HTR-8/SVneo (cell line): ENCODE measurements at places on chromosomes 2 and 18.
A peak's percentile ranks its signal among the peaks of the same experiment; 100 is the strongest.

GRCh38 chr18:35122586-35123224, 81.5 kb downstream of the MAPRE2 start:
- no peak for DNase-seq

DNA sequence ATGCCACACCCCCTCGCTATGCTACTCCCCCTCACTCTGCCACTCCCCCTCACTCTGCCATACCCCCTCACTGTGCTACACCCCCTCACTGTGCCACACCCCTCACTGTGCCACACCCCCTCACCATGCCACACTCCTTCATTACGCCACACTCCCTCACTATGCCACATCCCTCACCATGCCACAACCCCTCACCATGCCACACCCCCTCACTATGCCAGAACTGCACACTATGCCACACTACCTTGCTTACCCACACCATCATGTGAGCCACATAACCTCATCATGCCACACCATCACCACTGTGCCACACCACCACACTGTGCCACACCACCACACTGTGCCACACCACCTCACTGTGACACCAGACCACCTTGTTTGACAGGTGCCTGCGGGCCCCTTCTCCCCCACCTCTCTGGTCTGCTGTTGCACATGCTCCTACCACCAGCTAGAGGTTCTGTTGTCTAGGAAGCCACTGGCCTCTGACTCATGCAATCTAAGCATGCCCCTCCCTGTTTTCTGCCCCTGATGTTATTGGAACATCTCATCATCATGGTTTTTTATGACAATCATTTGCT, 22.0 kb downstream of the MARCHF4 start:
- peak; percentile 48 for DNase-seq

GRCh38 chr18:80200171-80200931, 47.0 kb downstream of the PARD6G start:
- DNase-seq: no peak

DNA sequence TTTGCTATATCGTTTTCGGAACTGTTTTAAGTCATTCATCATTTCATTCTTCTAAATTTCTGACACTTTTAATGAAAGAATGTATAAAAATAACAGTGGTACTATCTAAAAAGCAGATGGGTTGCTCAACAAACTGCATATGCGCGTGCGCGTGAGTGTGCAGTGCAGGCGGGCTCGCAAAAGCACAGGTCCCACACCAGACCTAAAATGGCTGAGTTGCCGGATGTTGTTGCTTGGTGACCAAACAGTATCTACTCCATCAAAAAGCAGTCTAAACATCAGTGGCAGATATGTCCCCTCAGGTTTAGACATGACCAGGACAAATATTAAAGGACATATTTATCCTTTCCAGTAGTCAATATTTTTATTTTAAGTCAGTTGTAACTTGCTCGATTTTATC, 5.1 kb downstream of the NOL4 start:
- no peak for DNase-seq

DNA sequence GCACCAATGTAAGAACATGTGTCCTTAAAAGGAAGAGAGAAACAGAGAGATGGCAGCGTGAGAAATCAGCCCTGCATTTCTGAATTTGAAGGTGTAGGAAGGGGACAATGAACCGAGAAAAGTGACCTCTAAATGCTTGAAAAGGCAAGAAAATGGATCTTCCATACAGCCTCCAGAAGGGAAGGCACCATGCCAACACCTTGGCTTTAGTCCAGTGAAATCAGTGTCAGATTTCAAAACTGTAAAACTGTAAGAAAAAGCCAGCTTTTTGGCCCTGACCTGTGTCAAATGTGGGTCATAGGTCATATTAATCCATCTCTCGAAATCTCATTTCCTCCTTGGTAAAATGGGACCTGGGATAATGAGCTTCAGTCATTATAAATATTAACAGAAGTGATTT, 762.3 kb downstream of the DCDC2C start:
- DNase-seq: no peak

- no peak for DNase-seq
These were observed 307.1 kb downstream of the OSR1 start for GRCh38 chr2:19051203-19051831.

DNA sequence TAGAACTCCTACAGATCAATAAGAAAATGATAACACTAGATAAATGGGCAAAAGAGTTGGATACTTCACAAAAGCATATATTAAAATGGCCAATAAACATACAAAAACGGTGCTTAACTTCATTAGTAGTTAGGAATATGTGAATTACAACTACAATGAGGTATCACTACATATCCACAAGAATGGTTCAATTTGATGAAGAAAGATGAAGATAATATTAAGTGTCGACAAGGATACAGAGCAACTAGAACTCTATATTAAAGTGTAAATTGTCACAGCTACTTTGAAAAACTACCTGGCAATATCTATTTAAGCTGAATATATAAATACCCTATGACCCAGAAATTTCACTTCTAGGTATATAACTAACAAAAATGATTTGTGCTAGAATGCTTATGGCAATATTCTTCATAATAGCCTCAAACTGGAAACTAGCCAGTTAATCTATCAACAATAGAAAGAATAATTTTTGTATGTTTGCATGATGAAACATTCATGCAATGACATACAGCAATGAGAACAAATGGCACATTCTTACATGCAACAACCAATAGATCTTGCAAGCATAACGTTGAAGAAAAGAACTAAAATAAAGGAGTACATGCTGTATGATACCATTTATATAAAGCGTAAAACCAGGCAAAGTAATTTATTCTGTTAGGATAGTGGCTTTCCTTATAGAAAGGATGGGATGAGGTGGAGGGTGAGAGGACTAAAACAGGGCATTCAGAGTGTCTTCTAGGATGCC, 290.2 kb upstream of the SESTD1 start:
- no peak for DNase-seq

DNA sequence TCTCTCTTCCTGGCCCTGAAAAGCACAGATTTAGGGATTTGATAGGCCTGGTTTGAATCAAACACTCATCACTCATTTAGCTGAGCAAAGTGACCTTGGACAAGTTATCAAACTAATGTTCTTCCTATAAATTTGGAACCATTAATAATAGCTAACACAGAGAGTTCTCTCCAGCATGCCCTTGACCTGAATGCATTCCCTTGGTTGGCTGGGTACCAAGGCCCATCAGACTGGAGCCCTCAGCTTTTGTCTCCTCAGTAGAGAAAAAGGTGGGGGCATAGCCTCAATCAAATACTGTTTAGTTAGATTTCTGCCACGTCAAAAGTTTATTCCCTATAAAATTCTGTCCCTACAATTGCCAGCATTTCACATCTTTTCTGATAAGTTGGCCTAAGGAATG, 13.8 kb upstream of the MRPL19 start:
- DNase-seq: no peak

- peak; percentile 63 for DNase-seq
These were observed 19.4 kb upstream of the PAX3 start for GRCh38 chr2:222318026-222318711.

DNA sequence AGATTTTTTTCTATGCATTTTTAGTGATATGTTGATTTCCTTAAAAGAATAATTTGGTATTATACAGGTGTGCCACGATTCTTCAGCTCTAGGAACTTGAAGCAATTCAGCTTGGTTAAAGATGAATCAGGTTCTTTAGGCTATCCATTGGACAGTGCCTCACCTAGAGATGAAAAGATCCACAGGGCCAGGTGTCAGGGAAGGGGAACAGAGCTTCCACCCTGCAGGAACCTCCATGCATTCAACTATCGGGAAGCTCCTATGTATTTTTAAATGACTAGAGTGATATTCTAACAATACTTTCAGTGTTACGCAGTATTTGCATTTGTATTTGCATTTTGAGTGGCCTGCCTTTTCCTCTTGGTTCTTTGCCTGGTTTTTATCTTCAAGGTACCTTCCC, 40.2 kb downstream of the PKP4 start:
- DNase-seq: no peak

GRCh38 chr18:57959278-57959677, 84.7 kb upstream of the NEDD4L start:
- peak; percentile 29 for DNase-seq

- no peak for DNase-seq
These were observed 511.7 kb downstream of the EPHA4 start for GRCh38 chr2:221060376-221060775.

DNA sequence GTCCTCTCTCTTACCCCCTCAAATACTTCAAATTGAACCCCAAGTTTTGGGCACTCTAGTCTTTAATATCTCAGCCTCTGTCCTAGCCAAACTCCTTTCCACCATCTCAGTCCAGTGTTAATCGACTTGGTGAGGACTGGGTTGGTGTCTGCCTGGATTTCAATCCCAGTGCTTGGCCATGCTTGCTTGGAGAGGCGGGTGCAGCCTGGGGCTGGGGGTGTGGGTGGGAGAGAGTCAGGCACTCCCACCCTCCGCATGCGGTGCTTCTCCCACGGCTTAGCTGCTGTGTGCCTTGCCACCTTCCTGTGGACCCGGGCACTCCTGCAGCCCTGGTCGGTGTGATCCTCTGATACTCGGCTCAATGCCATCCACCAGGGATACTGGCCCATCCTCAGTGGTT, 220.8 kb upstream of the HDAC4 start:
- no peak for DNase-seq

DNA sequence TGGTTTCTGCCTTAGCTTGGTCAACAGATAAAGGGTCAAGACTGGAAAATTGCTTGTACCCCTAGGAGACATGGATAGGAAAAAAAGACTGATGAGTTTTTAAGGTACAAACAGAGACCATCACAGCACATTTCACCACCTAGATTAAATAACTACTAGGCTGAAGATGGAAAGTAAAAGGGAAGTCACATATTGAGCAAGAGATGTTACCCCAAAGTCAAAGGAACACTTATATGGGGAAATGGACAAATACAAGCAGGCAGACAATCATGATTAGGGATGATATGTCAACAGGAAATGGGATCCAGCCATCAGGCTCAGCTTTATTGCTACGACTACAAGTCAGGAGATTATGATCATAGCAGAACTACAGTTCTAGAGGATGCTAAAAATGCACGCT, 1643.1 kb upstream of the CELF4 start:
- DNase-seq: no peak

- DNase-seq: no peak
These were observed 149.9 kb downstream of the GFPT1 start for GRCh38 chr2:69237070-69237670.

DNA sequence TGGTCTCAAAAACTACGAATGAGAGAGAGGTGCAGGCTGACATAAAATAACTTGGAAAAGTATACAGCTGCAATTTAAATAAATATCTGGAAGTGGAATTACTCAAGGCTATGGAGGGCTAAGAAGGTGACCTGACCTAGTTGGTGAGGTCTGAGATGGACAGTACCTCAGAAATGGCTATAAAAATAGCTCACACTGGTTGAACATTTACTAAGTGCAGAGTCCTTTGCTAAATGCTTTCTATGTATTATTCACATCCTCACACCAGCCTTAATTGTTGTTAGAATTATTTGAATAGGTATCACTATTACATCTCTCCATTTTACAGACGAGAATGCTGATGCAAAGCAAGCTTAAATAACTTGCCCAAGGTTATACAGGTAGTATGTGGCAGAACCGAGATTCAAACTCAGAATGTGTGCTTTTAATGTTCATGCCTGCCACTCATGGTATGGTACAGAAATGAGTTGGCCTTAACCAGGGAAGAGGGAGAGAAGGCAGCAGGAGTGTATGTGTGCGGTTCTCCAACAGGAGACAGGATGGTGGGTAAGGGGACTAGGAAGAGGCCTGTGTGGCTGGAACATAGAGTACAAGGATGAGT, 37.4 kb downstream of the MRPL44 start:
- DNase-seq: no peak

- DNase-seq: no peak
These were observed 64.1 kb downstream of the BCL2L11 start for GRCh38 chr2:111184725-111185310.

- no peak for DNase-seq
These were observed 633.2 kb downstream of the FBXO15 start for GRCh38 chr18:73514449-73514848.

GRCh38 chr2:4357121-4357520, 653.7 kb downstream of the DCDC2C start:
- no peak for DNase-seq

- DNase-seq: no peak
These were observed 440.3 kb upstream of the MC4R start for GRCh38 chr18:60812921-60813320.

DNA sequence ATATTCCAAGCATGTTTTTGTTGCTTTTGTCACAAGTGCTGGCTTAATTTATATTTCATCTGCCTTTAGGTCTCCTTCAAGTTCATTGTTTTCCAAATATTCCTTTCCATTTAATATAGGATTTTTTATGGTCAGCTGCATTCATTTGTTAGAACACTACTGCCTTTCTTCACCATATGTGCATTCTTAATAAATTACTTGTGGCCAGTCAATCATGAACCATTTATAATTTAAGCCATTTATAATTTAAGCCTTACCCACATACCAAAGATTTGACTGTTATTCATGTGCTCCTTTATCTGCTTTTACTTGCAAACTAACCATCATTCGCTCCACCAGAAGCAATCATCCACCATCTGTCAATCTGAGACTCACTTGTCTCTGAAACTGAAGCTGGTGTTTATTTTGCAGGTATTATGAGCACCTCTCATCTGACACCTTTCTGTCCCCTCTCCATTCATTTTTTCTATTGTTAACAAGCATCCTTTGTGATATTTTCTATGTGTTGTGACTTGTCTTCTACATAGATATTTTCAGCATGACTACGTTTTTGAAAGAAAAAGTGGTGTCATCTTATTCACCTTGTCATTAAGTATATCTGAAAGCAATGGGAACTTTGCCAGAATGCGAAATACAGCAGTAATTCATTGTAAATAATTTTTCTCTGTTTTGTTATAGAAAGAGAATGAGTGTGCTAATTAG, 786.8 kb downstream of the KCNJ3 start:
- no peak for DNase-seq

DNA sequence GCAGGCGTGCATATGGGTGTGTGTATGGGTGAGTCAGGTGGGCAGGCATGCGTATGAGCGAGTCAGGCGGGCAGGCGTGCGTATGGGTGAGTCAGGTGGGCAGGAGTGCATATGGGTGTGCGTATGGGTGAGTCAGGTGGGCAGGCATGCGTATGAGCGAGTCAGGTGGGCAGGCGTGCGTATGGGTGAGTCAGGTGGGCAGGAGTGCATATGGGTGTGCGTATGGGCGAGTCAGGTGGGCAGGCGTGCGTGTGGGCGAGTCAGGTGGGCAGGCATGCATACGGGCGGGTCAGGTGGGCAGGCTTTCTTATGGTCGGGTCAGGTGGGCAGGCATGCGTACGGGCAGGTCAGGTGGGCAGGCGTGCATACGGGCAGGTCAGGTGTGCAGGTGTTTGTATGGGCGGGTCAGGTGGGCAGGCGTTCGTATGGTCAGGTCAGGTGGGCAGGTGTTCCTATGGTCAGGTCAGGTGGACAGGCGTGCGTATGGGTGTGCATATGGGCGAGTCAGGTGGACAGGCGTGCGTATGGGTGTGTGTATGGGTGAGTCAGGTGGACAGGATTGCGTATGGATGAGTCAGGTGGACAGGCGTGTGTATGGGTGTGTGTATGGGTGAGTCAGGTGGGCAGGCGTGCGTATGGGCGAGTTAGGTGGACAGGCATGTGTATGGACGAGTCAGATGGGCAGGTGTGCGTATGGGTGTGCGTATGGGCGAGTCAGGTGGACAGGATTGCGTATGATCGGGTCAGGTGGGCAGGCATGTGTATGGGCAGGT, 28.7 kb upstream of the KLF11 start:
- DNase-seq: no peak
